COLO829 (cell line): ENCODE measurements at places on chromosomes 1 and 21.

GRCh38 chr21:31354604-31355443, 10.8 kb upstream of the TIAM1 start:
- no peak for DNase-seq

GRCh38 chr21:45470773-45471524, 66.0 kb downstream of the COL18A1 start:
- peak; percentile 40 for DNase-seq

DNA sequence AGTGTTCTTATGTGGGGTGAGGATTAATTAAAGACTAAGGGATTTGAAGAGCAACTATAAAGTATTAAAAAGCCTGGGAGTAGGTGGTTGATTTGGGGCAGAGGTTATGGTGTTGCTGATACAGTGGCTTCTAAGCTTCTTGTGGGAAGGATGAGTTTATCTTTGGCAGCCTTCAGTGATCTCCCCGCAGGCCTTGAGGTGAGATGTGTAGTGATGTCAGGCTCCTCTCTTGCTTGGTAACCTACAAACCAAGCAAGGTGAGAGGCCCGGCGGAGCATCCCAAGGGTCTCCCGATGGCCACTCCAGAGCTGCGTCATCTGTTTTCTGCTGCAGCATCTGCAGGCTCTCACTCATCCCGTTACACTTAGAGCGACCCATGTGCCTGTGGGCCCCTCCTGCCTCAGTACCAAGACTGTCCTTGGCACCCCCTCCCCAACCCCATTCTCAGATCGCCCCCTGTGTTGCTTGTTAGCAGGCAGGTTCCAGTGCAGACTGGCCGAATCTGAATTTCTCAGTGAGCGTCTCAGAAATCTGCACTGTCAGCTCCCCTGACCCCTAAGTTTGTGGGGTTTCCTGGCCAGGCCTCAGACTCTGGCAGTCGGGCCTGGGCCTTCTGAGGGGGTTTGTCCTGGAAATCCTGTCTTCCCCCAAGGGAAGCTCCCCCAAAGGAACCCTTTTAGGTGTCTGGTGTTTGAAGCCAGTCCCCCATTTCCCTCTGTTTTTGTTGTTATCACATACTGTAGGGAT, 77.9 kb downstream of the GALNT2 start:
- DNase-seq = no peak

DNA sequence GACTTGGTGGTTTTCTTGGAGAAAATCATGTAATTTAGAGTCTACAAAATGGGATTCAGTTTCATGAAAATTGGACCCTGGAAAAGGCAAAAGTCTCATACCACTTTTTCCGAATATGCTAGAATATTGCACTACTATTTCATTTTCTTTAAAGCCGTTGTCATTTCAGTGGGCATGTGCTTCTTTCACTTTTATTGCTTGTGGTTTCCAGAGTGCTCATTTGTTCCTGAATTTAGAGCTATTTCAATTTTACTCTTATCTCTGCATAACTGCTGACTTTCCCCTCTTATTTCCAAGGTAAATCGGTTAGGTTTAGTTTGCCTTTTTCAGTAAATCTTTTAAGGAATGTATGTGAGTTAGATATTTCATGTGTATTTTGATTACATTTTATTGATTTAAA, 11.6 kb downstream of the HHAT start:
- DNase-seq = no peak

DNA sequence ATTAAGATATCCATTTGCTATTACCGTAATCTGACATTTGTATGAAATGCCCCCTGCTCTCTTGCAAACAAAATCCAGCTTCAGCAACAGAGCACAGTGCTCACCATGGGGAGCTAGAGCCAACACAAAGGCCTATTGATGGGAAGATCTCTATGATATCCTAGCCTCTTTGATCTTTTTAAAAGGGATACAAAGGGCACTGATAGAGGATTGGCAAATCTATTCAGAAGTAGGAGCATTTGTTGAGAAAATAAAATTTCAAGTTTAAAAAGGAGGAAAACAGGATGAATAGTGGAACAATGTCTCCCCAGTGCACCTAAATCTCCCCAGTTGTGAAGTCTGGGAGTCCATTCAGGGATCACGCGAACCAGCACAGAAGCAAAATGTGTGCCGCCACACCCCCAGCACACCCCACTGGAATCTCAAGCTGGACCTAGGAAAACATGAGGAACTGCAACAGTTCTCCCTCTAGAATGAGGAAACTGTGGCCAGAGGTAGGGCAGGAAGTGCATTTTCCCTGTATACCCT, 32.2 kb downstream of the MRAP start:
- DNase-seq = peak; percentile 82
